ELR (cell line): ENCODE measurements at places on chromosomes 16 and 17.

DNA sequence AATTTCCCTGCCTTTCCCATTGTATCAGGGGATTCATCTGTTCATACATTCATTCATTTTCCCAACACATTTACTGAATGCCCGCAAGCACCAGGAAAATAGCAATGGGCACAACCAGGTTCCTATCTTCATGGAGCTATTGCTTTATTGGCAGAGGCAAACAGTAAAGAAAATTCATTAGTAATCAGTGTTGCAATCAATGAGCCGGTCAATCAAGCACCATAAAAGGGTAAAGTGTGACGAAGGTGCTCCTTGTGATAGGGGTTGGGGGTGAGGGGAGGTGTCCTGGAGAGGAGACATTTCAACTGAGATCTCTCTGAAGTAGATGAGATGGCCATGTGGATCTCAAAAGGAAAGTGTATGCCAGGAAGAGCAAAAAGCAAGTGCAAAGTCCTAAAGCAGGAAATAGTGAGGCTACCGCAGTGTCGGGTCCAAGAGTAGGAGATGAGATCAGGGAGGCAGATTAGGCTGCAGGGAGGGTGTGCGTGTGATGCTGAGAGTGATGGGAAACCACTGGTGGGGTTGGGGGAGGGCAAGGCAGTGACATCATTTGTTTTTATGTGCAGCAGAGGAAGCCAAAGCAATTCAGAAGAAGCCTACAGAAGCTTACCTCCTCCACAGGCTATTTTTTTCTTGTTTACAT, 28.4 kb downstream of the CDH13 start:
- DNase-seq: peak; percentile 94

GRCh38 chr17:33021731-33022408, 30.2 kb downstream of the SPACA3 start:
- no peak for DNase-seq

GRCh38 chr17:71553381-71553780, 567.4 kb upstream of the SOX9 start:
- no peak for DNase-seq

DNA sequence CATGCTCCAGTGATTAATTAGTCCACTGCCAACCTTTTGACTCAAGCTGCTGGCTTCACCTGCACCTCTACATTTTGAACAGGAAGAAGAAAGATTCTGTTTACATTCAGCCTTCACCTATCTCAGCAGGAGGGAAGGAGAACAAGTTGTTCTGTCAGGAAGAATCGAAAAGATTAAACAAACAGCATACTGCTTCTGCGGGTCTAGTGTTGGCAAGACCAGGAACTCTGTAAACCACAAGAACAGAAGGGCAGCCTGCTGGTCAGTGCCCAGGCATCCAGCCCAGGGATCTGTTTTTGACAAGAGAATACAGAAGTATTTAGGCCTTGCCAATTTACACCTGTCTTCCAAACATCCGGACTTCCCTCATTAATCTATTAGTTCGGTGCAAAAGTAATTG, 189.7 kb downstream of the CHD9NB start:
- DNase-seq: no peak

DNA sequence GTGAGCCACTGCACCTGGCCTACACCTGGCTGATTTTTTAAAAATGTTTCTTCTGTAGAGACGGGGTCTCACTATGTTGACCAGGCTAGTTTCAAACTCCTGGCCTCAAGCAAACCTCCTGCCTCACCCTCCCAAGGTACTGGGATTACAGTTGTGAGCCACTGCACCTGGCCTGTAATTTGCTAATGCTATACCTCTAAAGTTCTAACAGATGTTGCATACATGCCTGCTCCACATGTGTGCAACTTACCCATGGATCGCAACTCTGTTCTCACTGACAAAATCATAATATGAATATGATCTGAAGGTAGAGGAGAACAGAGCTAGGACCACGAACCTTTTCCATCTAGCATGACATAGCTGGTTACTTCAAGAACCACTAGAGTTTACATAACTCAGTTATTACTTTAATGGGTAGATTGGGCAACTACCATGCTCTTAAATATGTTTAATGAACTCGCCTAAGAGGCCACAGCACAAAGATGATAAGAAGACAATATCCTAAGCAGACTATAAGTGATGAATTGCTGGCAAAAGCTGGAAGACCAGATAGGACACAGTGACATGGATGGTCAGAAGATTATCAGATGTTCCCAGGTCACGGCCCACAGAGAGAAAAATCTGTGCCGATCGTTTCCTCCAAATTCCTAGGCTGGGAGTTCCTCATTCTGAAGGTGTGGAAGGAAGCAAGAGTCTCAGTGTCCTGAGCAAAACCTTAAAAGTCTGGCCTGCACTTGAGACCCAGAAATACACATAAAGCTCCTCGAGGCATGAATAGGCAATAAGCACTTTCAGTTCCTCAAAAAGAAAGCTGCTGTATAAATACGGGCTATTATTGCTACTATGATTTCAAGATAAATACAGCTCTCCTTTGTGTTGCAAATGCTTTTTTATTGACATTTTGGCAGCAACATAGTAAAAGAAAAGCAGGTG, 53.6 kb upstream of the ICAM2 start:
- no peak for DNase-seq

- peak; percentile 20 for DNase-seq
These were observed 19.4 kb downstream of the CIAPIN1 start for GRCh38 chr16:57427824-57428223.

- DNase-seq: no peak
These were observed 16.8 kb upstream of the COL1A1 start for GRCh38 chr17:50218071-50218759.

- no peak for DNase-seq
These were observed 11.3 kb downstream of the KANSL1 start for GRCh38 chr17:46181940-46182339.

GRCh38 chr17:67392111-67392510, 15.0 kb downstream of the PITPNC1 start:
- DNase-seq: no peak

- DNase-seq: peak; percentile 21
These were observed 1.1 kb upstream of the ALOX12 start for GRCh38 chr17:6994666-6995256.

- DNase-seq: peak; percentile 42
These were observed 17.1 kb downstream of the ITGB4 start for GRCh38 chr17:75738218-75738802.

DNA sequence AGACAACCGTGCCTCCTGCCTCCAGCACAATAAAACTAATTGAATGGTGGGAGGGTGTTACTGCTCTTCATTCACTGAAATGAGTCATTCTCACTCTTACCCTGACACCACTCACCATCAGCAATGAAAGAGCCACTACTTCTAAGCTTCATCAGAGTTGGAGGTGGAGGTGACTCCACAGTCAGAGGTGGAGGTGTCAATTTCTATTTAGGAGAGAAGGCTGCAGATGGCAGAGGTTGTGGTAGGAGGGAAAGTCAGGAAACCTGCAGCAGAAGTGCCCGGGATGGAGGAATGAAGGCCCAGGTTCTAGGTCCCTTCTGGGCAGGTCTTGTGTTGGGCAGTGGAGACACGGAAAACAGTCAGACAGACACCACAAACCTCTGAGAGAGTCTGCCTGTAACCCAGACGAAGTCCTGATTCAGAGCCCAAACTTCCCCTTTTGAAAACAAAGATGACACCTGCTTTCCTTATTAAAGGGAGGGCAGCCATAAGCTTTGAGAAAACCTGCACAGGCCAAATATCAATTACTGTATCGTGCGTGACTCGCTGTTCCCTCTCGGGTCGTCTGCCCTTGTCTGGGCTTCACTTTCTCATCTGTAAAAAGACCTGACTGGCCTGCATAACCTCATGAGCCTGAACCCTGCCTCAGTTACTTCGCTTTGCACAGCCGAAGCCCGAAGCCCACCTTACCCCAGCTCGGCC, 668 bp downstream of the ATPAF2 start:
- peak; percentile 38 for DNase-seq

DNA sequence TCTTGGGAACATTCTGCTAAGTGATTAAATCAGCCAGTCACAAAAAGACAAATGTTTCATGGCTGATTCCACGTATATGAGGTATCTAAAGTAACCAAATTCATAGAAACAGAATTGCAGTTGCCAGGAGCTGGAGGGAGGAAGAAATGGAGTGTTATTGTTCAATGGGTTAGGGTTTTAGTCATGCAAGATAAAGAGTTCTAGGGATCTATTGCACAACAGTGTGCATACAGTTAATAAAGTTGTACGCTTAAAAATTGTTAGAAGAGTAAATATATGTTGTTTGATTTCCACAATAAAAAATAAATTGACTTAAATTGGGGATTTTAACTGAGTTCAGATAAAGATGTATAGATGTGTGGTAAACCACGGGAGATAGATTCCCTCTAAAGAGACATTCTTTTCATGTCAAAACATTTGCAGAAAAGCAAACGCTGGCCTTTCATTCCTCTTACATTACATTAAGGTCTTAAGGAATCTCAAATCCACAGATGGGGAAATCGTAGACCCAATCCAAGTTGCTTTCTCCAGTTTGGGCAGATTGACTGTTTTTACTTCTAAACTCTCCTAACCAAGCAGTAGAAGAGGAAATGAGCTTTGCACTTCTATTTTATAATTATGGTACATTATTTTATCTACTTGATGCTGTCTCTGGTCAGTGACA, 4.6 kb downstream of the PRDM7 start:
- no peak for DNase-seq

DNA sequence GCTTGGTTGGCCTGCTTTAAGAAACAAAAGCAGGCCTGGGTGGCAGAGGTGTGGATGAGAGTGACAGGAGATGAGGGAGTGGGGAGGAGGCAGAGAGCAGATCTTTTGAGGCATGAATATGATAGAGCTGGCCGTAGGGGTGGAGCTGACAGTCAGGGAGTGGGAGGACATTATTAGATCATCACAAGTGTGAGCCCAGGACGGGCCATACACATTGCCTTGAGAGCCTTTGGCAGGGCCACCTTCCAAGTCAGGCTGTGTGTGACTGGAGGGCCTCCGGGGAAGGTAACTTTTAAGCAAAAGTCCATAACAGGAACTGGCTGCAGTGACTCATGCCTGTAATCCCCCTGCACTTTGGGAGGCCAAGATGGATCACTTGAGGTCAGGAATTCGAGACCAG, 26.3 kb downstream of the GINS3 start:
- DNase-seq: peak; percentile 38

GRCh38 chr16:29908719-29909220, 8.5 kb downstream of the ASPHD1 start:
- no peak for DNase-seq

DNA sequence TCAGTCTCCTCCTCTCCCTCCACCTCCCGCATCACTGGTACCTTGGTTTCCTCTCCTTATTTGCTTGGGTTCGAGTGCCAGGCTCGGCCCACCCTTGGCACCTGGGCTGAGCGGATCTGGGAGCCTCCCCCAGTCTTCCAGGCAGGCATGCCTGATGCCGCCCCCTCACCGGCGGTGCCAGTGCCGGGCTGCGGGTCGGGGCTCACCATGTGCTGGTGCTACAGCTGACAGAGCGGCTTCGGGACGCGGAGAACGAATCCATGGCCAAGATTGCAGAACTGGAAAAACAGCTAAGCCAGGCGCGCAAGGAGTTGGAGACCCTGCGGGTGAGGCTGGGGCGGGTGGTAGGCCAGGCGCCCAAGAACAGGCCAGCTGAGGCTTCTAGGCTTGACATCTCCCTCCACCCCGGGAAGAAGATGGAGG, 19.2 kb downstream of the FMNL1 start:
- DNase-seq: no peak

DNA sequence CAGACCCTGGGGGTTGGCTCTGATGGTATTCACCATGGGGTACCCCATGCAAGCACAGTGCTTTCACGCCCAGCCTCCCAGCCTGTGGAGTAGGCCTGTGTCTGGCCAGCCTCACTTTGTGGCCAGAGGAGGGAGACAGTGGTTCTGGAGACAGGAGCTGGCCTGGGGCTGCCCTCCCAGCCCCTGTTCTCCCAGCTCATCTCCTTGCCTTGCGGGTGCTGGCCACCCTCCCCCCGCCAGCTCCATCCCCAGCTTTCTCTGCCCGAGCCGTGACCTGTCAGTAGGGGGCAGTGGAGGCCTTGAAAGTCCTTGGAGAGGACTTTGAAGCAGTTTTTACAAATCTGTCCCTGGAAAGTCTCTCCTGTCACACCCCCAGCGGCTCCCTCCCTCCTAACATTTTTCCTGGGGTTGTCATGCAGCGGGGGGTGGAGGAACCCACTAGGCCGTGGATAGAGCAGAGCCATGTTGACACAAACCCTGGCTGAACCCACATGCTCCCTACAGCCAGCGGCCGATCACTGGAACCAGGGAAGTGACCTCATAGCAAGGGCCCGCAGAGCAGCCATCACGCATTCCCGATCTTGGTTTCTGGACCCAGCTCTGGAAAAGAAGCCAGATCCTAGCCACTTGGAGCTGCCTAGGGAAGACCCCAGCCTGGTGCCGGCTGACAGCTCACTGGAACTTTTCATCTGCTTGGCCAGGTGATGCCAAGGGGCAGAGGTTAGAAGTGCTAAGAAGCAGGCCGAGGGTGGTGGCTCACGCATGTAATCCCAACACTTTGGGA, 289.4 kb downstream of the SEC14L1 start:
- DNase-seq: peak; percentile 100

DNA sequence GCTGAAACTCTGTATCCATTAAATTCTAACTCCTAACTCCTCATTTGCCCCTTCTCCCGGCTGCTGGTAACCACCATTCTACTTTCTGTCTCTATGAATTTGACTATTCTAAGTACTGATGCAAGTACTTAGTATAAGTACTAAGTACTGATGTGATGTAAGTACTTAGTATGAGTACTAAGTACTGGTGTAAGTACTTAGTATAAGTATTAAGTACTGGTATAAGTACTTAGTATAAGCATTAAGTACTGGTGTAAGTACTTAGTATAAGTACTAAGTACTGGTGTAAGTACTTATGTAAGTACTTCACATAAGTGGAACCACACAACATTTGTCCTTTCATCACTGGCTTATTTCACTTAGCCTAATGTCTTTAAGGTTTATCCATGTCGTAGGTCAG, 32.3 kb upstream of the PRKCA start:
- DNase-seq: no peak

DNA sequence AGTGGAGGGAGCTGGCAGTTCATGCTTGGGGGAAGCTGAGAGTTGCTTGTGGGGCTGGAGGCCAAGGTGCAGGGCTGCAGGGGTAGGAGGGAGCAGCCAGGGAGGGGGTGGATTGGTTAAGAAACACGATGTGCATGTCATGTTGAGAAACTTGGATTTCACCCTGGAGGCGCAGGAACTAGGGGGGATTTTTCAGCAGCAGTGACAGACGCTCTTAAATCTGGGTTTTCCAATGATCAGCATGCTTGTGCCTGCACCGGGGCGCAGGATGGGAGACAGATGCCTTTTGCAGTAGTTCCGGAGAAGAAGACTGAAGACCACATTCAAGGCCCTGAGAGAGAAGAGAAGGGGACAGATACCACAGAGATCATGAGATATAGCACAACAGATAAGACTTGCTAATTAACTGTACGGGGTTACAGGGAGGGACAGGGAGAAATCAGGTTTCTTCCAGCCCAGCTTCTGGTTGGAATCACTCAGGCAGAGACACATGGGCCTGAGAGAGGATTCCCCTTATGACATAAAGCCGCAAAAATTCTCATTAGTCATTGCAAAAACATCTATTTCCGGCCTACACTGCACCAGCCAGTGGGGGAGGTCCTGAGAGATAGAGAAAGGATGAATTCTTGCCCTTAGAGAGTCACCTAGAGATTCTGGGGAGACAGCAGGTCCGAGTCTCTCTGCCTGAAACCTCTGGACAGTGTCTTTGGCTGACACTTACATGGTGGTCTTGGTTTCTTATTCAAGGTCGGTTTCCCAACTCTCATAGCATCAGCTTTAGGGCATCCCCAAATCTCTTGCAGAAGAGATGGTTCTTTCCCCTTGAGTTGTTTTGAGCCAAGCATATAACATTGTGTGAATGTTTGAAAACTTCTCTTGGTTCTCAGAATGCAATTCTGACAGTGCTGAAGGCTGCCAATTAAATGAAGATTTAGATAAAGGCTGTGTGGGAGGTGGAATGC, 27.1 kb downstream of the CDH13 start:
- DNase-seq: peak; percentile 98
